ENCODE measurements at places on chromosomes 5 and 9.

GRCh38 chr9:107833295-107833694, 343.7 kb upstream of the KLF4 start:
- no peak for DNase-seq

GRCh38 chr5:138032572-138033385, at the start of gene FAM13B:
TSS of gene FAM13B (minus strand) at chr5:138033079. CDS start at chr5:138019111, 13,968 bp downstream.
- no peak for DNase-seq

GRCh38 chr9:105416840-105417239, 31.0 kb upstream of the FSD1L start:
- no peak for DNase-seq

- DNase-seq, result peak; percentile 5
Measured at GRCh38 chr5:92605591-92605990, 975.4 kb downstream of the NR2F1-AS1 start.

DNA sequence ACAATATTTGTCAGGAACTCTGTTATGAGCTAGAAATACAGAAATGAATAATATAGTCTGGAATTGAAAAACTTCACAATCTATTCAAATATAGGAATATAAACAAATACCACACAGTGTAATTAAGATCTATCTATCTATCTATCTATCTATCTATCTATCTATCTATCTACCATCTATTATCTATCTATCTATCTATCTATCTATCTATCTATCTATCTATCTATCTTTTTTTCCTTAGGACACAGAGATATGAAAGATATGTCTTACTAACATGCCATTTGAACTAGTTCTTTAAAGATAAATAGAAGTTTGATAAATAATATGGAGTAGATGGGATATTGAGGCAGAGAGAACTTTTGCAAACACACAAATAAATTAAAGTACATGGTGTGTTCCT, 357.8 kb downstream of the PARP8 start:
- DNase-seq, result no peak

- DNase-seq, result no peak
Measured at GRCh38 chr9:136347472-136348256, 15.9 kb downstream of the DNLZ start.

- DNase-seq, result no peak
Measured at GRCh38 chr5:180590543-180591310, 572 bp downstream of the SCGB3A1 start.

GRCh38 chr9:37453827-37454226, 11.4 kb downstream of the ZBTB5 start:
- no peak for DNase-seq

DNA sequence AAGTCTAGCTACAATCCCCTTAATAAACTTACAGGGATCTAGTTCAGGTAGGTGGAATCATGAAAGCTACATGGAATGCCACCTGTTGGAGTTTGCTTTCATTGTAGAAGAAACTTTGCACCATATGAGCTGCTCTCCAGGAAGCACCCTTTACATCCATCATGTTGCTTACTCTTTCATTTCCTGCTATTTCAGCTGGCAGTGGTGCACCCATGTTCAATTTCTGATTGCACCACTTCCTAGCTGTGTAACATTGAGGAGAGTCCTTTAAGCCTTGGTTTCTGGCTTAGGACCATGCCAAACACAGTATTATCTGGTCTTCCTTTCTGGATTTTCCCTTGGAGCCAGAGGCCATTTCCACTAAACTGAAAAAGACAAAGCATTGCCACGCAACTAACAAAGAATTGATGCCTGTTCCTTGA, 123.3 kb upstream of the SLC12A2 start:
- DNase-seq, result no peak

DNA sequence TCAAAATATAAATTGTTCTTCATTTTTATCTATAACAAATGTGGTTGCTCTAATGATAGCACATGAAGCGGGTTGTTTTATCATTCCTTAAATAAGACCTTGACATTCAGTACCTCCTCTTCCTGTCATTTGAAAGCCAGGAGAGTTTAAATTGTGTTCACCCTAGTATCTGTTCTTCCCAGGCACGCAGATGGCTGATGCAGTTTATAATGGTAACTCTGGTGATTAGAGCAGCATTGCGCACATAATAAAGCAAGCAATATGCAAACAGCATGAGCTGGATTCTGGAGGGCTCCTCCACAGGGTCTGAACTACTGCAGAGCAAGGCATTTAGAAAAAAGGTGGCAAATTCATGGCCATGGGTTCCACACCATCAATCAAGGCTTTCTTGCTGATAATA, 307.8 kb downstream of the ENC1 start:
- no peak for DNase-seq

- no peak for DNase-seq
Measured at GRCh38 chr9:121232251-121232650, 30.6 kb upstream of the RAB14 start.

DNA sequence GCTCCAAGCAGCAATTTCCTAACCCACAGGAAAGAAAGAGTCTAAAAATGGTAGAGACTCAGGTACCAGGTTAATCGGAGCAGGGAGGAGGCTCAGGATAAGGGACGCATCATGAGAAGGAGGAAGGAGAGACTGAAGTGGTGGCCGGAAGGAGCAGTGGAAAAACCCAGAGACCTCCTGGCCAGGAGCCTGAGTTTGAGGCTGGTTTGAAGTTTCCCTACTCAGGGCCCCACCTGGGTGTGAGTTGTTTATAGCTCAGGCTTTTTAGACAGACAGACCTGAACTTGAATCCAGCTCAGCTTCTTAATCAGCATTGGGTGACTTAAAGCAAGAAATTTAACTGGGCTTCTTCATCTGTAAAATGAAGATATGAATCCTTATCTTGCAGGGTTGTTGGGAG, 11.9 kb upstream of the AQP7 start:
- DNase-seq, result no peak

All from fibroblast of skin of left biceps (primary cell).